COLO829 (cell line): ENCODE measurements at places on chromosomes 16 and 17.

- no peak for DNase-seq
These were observed 162.6 kb downstream of the SDK2 start for GRCh38 chr17:73481676-73482075.

DNA sequence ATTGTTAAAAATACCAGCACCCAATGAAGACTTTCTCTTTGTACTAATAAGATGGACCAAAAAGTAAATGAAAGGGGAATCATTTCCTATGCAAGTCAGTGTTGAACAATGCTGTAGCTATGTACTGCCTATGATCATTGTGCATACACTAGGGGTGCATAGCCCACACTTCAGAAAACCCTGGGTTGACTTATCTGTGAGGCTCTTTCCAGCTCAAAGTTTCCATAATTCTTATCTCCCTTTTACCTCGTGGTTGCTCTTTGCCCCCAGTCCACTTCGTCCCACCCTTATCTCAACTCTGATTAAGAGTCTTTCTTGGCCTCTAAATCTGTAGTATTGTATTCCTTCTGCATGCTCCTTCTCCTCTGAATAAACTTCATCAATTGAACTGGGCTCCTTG, 336.8 kb downstream of the SHISA9 start:
- no peak for DNase-seq

DNA sequence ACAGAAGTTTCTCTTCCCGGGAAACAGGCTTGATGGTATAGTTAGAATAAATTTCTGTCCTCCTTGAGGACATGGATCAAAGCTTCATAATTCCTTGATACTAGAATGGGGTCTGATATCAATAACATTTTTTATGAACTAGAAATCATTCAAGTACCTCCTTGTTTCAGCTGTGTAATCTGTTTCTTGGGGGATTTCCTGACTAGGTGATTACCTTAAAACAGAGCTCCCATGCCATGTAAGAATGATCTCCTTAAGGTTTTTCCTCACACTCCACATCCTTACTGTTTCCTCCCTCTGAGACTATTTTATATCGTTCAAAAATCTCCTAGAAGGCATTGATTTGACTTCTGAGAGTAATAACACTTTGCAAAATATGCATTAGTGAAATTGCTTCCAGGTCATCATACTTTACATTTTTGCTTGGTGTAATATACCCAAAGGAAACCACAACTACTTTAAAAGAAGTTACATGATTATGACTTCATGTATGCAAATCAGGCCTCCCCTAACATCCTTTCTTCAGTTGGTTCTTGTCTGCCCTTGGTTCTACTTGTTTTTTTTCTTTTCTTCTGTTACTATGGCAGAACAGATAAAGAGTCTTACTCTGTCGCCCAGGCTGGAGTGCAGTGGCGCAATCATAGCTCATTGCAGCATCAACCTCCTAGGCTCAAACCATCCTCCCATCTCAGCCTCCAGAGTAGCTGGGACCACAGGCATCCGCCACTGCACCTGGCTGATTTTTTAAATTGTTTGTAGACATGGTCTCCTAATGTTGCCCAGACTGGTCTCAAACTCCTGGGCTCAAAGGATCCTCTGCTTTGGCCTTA, 388.8 kb downstream of the ZFHX3 start:
- DNase-seq, result no peak

- DNase-seq, result no peak
These were observed 46.5 kb downstream of the CNOT1 start for GRCh38 chr16:58582971-58583765.

- no peak for DNase-seq
These were observed 294.6 kb downstream of the CNTNAP4 start for GRCh38 chr16:76571755-76572154.

DNA sequence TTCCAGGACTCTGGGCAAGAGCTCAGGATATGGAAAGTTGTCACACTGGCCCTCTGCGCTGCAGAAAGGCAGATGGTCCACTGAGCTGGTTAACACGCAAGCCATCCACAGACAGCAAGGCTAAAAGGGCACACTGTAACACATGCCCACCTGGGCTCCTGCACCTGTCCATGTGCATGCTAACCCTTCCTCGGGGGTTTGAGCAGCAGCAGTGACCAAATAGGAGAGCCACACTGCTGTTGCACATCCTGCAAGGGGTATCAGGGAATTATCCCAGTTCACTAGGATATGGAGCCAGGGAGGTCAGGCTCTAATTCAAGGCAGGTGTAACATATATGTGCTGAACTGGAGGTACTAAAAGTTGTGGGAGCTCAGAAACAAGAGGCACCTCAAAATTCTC, 471.0 kb upstream of the CDH5 start:
- no peak for DNase-seq

GRCh38 chr17:44910231-44911106, 4.8 kb downstream of the GFAP start:
- no peak for DNase-seq

GRCh38 chr17:9355846-9356245, 219.8 kb downstream of the STX8 start:
- no peak for DNase-seq

DNA sequence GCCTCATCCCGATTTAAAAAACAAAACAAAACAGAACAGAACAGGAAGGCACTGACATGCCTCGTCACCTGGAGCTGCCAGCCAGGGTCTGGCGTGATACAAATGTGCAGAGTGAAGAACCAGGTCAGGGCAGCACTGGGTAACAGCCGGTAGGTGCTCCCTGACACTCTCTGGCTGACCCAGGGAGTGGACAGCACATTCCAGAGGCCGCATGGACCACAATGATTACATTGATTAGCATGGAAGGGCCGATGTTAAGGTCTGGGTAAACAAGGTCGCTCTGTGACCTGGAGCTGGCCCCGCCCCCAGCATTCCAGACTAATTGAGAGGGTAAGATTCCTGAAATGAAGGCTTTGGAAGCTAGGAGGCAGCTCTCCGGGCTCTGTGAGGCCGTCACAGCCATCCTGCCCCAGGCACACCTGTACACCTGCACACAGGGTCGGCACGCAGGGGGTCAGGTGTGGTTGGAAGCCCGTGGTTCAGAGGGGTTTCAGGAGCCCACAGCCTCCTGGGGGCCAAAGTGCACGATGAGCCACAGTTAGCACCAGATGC, 21.4 kb downstream of the PIEZO1 start:
- DNase-seq, result no peak

DNA sequence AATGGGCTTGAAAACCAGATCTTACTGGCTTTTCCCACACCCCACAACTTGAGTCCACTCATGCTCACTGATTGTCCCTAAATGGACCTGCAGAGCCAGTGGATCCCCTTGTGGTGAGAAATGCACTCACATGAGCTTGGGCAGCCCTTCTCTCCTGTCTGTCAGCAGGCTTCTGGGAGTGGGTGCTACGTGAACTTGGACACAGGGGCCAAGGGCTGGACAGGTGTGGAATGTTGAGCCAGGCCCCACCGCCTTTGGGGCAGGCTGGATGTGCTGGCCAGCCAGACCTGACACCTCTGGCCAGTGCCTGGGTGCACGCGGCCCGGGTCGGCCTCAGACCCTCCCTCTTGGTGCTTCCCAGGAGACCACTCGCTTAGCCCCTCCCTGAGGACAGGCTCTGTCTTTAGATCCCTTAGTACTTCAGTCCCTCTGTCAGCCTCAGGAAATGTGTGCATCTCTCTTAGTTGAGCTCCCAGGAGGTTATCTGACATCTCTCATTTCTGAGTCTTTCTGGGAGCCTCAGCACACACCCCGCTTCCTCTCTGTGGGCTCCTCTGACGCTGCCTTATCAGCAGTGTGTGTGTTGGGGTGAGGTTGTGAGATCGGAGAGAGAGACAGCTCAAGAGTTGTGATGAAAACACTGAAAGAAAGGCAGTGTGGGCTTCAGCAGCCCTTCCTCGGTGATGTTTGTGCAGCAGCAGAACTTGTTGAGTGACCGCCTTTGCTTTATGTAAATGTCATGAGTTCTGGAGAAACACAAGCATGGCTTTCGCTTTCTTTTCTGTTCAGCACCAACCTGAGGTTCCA, 117.0 kb downstream of the RAB11FIP4 start:
- DNase-seq, result no peak

DNA sequence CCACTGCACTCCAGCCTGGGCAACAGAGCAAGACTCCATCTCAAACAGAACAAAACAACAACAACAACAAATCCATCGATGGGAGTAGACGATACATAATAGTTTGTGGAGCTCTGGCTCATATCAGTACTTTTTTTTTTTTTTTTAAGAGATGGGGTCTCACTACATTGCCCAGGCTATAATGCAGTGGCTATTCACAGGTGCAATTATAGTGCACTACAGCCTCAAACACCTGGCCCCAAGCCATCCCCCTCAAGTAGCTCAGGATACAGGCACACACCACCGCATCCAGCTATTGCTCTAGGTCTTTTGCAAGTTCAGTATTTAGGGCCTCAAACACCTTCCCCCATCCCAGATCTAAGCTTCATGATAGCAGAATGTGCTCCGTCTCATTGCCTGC, 110.6 kb downstream of the KATNIP start:
- DNase-seq, result no peak

DNA sequence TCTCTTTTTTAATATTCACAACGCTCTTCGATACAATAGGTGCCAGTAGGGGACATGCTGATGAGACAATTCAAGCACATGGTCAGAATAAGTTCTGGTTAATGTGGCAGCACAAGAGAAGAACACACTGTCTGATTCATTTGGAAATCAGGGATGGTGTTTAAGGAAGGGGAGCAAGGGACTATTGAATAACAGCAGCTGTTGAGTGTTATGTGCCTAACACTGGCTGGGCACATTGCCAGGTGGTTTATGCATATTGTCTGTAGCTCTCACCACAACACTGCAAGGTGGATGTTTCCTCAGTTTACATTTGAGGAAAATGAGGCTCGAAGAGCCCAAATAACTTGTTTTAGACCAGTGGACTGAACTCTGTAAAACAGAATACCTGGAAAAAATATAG, 44.2 kb downstream of the LYRM9 start:
- no peak for DNase-seq
